ENCODE measurements at places on chromosomes 4 and X.

DNA sequence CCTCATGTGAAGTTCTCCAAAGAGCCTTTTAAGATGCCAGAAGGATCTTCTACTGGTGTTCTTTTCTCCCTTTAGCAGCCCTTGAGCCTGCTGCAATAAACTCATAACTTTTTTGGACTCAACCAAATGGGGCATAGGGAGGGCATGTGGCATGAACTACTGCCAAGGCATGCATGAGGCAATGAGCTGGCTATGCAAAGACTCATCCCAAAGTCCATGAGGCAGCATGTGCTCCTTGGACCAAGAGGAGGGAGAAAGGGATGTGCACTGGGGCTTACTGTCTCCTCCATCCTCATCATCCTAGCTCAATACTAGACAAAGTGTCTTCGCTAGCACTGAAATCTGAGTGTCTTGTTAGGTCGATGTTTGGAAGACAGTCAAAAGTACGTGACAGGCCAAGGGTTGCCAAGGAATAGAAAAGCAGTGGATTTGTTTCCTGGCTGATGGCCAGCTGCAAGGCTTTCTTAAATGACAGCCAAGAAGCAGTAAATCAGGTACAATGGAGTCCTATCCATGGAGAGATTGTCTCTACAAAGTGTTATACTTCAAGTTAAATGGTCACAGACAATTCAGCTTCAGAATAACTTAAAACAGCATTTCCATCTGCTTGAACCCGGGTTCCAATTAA lies 44.5 kb upstream of the ATXN3L start:
- no peak for DNase-seq

DNA sequence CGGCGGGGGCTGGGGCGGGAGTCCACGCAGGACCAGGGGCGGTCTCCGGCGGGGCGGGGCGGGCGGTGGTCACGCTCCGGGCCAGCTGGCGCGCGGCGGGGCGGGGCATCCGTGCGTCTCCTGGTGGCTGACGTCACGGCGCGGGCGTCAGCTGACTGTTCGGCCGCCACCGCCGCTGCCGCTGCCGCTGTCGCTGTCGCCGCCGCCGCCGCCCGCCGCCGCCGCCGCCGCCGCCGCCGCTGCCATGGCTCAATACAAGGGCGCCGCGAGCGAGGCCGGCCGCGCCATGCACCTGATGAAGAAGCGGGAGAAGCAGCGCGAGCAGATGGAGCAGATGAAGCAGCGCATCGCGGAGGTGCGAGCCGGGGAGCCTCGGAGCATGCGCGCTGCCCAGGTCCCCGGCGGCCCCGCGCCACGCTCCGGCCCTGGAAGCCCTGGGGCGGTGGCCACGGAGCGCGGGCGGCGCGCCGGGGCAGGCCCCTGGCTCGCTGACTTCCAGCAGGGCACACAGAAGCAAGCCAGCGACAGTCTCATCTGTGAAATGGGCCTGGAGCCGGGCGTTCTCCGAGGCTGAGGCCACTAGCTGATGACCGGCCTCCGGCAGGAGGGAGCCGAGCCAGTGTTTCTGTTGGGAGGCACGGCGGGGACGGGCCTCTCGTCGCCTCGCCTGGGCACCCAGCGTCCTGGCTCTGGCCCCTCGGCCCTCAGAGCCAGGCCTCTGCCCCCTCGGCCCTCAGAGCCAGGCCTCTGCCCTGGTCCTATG lies at the start of gene FAM50A:
Gene FAM50A, plus strand, starts transcription at position 150 of the 763 bp plus-strand sequence. Its CDS starts 95 bp downstream, at position 245.
- peak; percentile 35 for DNase-seq

DNA sequence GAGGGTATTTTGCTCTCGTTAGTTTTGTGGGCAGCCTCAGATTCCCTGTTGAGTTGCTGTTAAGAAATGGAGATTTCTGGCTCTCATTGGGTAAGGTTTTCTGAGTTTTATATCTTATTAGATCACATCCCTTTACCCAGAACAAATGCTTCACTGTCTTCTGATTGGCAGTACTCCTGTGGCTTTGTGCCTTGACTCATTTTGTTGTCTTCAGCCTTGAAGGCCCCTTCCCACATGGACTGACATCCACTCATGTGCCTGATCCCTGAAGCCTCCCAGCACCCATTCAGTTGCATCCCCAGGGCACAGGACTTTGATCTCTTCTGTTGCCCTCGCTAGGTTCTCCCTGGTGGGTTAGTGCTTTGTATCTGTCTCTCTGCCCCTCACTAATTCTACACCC lies 10.4 kb downstream of the MED28 start:
- DNase-seq, result no peak

- DNase-seq, result no peak
Observed at GRCh38 chr4:185775792-185776555, 36.0 kb downstream of the SORBS2 start.

DNA sequence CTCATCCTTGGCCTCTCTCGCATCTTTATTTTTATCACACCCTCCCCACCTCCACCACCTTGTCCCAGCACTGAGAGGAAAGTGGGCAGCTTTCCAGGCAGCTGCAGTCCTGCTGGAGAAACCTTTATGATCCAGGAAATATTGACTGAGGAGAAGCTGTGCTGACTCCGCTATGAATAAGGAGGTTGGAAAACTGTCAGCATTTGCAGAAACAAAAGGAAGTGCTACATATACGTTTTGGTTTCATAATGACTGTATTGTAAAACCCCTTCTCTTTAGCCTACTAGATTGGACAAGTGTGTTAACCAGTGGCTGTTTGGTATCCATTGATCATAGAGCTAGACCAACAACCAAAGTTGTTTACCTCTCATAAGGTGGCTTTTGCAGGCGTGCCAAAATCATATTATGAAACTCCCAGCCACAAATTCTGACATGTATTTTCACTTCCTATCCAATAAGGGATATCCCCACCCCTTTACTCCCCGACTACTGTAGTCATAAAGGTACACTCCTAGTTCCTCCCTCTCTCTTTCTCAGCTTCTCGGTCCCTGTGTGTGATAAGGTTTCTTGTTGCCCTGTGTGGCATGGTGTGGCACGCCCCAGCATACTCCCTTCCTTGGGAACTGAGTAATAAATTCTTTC lies 88.4 kb downstream of the GPR143 start:
- DNase-seq, result no peak

DNA sequence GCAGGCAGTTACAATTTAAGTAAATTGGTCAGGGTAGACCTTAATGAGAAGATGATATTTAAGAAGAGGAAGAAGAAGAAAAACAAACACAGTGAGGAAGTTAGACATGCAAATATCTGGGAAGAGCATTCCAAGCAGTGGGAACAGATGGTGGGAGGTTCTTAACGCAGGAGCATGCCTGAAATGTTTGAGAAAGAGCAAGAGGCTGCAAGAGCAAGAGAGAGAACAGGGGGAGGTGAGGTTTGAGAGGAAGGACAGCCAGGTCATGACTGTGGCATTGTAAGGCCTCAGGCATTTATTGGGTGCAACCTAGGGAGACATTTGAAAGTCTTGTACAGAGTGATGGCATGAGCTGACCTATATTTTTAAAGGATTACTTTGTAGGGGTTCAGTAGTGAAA lies 136.0 kb downstream of the UGT8 start:
- no peak for DNase-seq

DNA sequence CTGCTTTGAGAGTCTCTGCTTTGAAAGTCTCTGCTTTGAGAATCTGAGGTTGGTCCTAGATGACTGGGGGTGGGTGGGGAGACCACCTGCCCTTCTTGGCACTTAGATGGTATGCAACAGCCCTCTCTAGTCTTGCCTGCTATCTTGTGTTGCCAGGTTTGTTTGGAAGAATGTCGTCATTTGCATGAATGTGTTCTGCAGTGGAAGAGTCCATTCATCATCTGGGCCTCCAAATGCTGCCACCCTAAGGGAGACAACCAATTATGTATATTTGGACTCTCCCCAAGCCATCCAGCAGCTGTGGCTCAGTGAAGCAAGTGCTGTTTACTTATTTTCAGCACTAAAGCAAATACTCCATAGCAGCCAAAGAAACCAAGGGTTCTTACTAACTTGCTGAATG lies 44.6 kb upstream of the TRPC5OS start:
- DNase-seq, result no peak

DNA sequence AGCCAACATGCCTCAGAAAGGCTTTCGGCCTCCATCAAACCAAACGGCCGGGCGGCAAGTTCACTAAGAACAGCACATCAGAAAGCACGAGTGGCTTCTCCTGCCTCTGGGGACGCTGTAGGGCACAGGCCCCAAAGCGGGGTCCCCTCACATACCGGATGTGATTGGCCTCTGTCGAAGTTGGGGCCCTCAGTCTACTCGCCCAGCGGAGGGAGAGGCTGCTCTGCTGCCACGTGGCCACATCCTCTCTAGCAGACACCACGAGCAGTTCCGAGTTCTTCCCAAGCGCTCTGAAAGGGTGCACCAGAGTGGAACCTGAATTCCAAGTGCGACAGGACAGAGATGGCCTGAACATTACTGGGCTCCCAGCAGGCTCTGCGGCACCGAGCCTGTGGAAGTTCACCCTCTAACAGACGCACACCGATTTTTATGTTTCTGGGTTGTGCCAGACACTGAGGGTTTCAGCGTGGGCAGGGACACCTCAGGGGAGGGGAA lies 21.1 kb downstream of the NOP14 start:
- no peak for DNase-seq

Measured in stimulated activated CD4-positive, alpha-beta T cell treated with anti-CD3 and anti-CD28 coated beads, Interleukin-1b, Interleukin-23, amount 100 ng/mL, for 1 hour (primary cell).